Hematopoietic multipotent progenitor cell treated with erythropoietin and hydrocortisone succinate and interleukin-3 and kit ligand, for 15 days (in vitro differentiated cells): ENCODE measurements at places on chromosomes 5 and 9.

DNA sequence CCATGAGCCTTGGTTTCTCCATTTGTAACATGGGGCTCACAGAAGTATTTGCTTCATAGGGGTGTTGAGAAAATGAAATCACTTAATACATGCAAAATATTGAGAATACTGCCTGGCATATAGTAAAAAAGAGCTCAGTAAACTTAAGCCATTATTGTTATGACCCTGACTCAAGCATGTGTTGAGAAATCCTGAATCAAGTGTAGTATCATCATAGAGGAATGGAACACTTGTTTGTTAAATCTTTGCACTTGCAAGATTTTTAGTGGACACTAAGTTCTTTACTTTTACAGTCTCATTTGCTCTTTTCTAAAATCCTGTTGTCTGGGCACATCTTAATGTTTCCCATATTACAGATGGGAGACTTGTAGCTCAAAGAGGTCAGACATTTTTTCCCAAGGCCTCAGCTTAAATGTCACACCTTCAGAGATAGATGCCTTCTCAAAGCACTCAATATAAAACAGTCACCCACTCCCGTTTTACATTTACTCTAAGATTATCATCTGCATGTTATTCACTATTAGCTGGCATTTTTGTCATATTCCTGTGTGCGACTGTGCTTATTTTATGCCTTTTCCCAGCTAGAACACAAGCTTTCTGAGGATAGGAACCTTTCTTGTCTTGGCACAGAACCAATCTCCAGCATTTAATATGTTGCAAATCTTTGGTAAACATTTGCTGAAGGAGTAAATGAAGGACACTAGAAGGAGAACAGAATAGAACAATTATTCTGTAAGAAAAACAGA is 250.0 kb upstream of the TNC start:
- DNase-seq = no peak

GRCh38 chr9:132898051-132898450 is 19.4 kb downstream of the SPACA9 start:
- DNase-seq = no peak

DNA sequence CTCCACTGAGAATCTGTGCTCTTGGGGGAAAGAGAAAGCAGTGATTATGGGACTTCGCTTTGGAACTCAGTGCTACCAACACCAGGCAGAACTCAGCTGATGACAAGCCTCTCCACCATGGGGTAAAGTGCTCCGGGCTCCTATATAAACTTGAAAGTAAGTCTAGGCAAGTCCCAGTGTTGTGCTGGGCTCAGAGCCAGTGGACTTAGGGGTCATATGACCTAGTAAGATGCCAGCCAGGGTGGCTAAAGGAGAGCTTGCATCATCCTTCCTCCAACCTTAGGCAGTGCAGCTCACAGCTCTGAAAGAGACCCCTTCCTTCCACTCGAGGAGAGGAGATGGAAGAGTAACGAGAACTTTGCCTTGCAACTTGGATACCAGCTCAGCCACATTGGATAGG is 35.1 kb upstream of the FREM1 start:
- no peak for DNase-seq

DNA sequence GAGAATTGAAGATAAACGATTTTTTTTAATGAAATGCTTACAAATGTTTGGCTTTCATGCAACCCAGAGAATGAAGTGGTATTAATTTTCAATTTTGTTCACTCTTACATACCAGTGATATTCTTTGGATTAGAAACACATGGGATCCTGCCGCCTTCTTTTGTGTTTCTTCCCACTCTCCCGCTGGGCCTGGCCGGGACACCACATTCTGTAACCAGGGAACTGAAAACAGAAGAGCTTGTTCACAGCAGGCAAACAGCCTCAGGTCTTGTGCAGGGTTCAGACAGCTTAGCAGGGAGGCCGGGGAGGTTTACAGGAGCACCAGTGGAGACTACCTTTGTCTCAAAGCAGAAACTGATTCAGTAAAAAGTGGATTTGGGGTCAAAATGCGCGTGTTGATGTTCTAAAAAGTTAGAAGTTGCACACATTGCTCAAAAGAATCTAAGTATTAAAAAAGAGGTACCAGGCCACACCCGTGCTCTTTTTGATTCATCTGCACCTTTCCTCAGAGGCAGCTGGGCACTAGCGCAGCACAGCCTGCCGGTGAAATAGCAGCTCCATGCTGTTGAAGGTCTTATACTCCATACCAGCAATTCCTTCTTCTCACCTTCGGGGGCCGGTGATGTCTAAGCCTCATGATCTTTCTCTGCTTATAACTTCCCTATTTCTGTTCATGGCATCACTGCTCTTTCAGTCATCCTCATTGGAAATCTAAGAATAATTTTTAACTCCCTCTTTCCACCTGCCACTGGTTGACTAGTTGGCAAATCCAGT is 67.1 kb downstream of the GRAMD2B start:
- no peak for DNase-seq

GRCh38 chr5:125154301-125155110 is 408.1 kb upstream of the ZNF608 start:
- DNase-seq = no peak

- no peak for DNase-seq
These were observed 43.9 kb downstream of the BNIP1 start for GRCh38 chr5:173188280-173188679.

GRCh38 chr5:5767286-5767928 is 344.9 kb downstream of the ICE1 start:
- no peak for DNase-seq

- DNase-seq = no peak
These were observed 387.7 kb upstream of the IRX4 start for GRCh38 chr5:2270467-2270866.

GRCh38 chr5:128842241-128842640 is 123.0 kb upstream of the SLC27A6 start:
- no peak for DNase-seq

DNA sequence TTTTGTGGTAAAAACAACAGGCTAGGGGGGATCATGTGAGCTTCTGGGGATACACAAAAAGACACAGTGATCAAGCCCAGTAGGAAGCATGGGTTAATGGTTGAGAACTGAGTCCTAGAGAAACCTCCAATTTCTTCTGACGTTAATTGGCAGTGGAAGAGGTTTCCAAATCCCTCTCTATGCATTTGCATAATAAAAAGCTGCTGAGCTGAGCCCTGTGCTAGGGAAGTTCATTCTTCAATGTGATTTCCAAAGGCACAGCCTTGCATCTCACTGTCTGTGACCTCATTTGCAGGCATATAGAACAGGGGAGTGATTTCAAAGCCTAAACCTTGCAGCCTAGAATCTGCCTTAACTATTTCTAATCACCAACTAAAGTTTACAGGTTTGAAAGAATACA is 812 bp downstream of the DNAH5 start:
- no peak for DNase-seq

DNA sequence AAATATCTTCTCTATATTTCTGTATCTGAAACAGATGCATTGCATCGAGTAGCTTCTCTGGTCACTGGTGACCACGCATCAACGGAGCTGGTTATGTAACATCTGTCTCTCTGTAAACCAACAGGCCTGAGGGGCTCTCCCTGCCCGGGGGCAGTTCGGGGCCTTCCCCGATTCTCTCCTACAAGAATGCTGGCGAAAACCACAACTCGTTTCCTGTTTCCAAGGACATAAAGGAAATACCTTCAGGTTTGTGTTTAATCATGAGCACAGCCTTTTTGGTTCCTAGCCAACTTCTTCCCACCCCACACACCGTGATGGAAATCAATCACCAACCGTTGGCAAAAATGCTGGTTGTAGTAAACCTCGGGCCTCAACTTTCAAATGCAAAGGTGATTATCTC is 25.1 kb downstream of the GDNF start:
- DNase-seq = no peak

DNA sequence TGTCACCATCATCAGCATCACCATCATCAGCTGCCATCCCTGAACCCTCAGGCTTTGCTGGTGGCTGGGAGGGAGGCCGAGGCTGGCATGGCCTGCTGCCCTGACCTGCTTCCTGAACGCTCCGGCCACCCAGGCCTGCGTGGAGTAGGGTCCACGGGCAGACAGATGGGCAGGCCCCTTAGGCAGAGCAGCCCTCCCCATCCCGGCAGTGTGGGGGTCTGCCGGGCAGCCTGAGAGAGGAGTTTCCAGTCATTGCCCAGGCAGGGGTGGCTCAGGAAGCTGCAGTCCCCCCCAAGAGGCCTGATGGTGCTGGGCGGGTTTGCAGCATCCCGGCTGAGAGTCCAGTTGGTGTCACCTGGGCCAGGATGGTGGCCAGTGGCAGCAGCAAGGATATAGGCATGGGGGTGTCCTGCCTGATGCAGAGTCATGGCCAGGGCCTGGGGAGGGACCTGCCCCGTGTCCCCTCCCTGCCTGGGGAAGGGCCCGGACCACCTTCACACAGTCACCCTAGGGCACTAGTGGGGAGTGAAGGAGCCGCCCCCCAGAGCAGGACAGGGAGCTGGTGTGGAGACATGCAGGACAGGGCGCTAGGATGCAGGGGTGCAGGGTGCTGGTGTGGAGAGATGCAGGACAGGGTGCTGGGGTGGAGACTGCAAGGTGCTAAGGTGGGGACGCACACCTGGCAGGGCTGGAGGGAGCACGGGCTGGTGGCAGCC is 7.7 kb upstream of the EGFL7 start:
- no peak for DNase-seq

GRCh38 chr9:22469928-22470544 is 23.4 kb downstream of the DMRTA1 start:
- peak; percentile 6 for DNase-seq

DNA sequence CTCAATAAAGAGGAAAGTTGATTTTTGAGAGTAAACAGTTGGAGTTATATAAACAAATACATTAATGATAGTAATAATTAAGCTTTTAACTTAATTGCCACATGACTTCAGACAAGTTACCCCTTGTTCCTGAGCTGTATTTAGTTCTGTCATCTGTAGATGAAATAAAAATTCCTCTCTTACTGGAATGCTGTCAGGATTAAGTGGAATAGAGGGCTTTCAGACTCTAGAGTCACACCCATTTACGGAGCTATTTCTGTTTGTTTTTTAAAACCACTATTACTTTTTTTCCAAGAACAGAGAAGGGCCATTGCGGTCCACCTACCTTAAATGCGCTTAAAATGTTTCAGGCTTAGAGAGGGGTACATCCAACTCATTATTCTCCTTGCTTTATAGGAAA is 170.6 kb downstream of the CHSY3 start:
- DNase-seq = no peak

DNA sequence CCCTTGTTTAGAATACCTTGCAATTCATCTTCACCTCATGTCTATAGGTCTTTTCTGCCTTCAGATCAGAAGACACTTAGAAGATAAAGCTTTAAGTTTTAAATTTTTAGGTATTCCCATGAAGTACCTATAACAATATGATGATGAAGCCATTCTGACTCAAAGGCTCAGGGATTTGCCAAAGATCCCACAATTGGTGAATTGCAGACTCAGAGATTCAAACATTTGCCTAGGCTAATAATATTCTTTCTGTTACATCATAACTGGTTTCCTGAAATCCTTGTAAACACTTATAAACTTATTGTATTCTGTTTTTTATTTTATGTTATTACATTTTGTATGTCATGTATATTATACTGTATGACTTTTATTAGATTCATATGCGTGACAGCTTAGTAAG is 62.8 kb upstream of the ZFAND5 start:
- no peak for DNase-seq

GRCh38 chr5:159759791-159760290 is 156.4 kb upstream of the ADRA1B start:
- DNase-seq = no peak

- no peak for DNase-seq
These were observed 44.8 kb downstream of the ANXA2R start for GRCh38 chr5:42995360-42995751.

DNA sequence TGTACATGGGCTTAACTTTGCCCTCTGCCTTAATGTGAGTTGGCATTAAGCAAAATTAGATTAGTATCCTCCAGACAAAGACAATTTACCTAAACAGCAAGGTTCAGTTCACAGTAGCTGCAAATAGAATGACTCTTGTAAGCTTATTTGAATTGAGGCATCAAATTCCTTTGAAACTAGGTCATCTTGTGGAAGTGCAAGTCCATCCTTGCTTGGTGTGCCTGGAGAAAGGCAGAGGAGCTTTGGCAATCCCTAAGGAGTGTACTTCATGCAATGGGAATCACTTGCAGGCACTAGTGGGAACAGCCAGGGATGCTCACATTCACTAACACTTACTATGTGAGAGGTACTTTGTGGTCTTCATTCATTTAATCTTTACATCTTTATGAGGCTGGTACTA is 118.3 kb downstream of the DRD1 start:
- DNase-seq = no peak

DNA sequence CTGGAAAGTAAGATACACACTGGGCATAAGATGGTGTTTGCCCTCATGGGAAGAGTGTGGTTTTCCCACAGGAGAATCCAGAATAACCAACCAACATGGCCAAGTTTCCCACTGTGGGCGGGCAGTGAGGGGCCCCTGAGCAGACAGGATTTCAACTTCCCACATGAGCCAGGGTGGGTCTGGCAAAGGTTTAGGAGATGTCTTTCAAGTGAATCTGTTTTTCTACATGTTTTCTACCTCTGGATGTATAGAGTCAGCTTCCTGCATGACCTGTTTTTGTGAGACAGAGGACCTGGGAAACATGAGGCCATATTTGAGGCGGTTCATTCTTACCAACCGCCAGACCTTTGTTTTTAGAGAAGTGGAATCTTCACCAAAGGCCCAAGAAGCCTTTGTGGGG is 100.5 kb downstream of the TLE4 start:
- DNase-seq = no peak

DNA sequence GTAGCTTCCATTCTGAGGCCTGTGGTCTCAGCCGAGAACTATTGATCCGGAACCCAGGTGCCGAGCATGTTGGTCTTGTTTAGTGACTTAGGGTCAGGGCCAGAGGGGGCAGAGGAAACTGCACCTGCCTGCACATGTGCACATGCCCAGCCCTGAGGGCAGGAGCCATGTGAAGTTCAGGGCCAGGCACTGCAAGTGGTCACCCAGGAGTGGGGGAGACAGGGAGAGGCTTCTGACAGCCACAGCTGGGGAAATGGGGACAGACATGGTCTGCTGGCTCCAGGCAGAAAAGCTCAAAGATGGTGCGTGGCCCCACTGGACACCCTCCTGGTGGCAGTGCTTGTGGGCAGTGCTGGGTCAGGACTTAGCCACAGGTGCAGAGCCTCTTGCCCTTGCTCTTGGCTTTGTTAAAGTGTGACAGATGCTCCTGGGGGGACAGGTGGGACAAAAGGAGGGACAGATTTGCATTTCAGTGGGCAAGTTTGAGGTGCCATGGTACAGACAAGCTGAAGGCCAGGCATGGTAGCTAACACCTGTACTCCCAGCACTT is 134.4 kb downstream of the CACNA1B start:
- DNase-seq = no peak
